Cortex of kidney (tissue), 1 donor: ENCODE measurements at places on chromosomes 6 and 20.

DNA sequence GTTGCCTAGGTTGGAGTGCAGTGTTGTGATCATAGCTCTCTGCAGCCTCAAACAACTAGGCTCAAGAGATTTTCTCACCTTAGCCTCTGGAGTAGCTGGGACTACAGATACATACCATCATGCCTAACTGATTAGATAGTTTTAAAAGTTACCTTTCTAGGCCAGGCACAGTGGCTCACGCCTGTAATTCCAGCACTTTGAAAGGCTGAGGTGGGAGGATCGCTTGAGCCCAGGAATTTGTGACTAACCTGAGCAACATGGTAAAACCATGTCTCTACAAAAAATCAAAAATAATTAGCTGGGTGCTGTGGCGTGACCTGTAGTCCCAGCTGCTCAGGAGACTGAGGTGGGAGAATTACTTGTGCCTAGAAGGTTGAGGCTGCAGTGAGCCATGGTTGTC lies 41.2 kb downstream of the SLC17A5 start:
- DNase-seq = no peak

GRCh38 chr6:4349323-4349722 lies 213.9 kb upstream of the ECI2 start:
- DNase-seq = no peak

DNA sequence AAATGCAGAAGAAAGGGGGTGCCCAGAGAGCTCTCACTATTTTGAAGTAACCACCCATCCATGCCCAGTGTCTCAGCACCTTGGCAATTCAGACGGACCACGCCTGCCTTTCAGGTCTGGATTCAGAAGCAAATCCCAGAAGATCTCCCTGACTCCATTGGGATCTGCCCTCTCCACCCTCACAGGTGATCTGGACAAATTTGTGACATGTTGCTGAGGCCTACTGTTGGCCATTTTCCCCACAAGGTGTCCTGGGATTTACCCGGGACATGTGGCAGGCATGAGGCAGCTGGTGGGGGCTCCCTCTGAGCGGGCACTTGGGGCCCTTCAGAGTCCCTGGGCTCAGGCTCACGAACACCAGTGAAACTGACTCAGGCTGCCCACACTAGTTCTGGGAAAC lies 51.9 kb upstream of the IYD start:
- no peak for DNase-seq

DNA sequence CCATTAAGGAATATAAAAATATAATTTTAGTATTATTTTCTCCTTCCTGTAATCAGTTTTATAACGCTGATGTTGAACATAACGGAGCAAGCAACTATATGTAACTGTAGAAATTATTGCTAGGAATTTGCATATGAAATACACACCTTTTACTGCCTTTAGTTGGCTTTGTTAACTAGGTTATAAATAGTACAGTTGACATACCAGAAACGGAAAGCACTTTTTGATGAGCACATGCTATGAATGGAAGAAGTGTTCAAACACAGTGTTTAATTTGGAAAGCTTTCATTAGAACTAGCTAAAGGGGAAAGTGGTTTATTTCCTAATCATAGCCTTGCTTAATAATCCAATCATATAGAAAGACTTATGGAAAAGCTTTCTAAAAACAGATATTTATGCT lies 25.3 kb upstream of the BEND3 start:
- no peak for DNase-seq

- DNase-seq = no peak
Measured at GRCh38 chr6:113879186-113880096, 22.3 kb downstream of the MARCKS start.

DNA sequence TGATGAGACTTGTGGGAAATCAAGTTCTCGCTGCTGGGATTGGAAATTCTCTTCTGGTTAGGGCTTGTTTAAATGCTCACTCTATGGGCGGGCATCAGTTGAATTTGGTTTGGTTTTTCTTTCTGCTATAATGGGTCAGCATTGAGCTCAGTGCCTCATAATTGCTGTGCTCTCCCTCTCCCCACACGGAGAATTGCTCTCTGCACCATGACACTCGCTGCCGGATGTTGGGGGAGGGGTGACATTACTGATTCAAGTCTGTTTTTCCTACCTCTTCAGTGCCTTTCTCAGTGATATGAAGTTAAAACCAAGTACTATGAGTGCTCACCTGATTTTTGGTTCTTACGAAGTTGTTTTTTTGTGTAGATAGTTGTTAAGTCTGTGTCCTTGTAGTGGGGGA lies 599.6 kb downstream of the EPM2A start:
- DNase-seq = no peak

GRCh38 chr20:8267009-8267408 lies 134.9 kb downstream of the PLCB1 start:
- no peak for DNase-seq

GRCh38 chr6:28808383-28808782 lies 115.4 kb downstream of the TRIM27 start:
- no peak for DNase-seq

GRCh38 chr20:16385462-16385861 lies 187.8 kb downstream of the KIF16B start:
- no peak for DNase-seq

DNA sequence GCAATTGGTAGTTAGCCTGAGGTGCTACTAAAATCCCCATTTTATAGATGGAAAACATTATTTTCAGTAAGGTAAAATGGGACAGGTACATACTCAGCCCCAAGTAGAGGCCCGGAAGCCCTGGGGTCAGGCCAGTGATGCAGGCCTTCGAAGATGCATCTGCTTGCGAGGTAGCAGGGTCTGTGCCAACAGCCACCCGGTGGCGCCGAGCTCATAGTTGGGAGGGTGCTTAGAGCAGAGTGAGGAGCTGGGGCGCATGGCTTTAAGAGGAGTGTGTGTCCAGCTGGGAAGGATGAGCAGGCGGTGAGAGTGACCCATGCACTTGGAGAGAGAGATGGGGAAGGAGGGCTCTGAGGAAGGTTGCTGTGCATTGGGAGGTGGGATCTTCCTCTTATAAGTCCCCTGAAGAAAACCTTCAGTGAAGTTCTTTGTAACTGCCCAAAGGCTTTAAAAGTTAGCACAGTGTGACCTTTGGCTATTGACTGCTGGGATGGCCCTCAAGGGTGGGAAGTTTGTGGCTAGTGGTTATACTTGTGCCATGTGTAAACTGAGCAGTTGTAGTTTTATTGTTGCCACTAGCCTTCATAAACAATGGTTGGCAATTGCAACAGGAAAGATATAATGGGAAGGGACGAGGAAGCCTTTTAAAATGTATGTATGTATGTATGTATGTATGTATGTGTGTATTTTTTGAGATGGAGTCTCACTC lies 71.1 kb downstream of the TOX2 start:
- no peak for DNase-seq

DNA sequence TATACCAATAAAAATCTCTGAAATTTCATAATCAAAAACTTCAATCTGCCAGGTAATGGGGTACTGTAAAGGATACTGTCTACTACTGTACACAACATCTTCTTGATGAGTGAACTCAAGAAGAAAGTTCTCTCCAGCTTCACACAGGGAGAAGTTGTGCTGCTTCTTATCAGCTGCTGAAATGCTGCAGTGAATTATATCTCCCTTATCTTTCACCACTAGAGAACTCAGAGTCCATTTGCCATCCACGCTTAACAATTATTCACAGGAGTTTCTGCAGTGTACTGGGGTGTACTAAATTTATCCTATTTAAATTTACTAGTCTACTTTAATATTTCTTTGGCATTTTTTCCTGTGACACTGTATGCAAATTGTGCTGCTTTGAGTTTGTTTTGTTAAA lies 384.8 kb downstream of the TFAP2B start:
- DNase-seq = no peak

DNA sequence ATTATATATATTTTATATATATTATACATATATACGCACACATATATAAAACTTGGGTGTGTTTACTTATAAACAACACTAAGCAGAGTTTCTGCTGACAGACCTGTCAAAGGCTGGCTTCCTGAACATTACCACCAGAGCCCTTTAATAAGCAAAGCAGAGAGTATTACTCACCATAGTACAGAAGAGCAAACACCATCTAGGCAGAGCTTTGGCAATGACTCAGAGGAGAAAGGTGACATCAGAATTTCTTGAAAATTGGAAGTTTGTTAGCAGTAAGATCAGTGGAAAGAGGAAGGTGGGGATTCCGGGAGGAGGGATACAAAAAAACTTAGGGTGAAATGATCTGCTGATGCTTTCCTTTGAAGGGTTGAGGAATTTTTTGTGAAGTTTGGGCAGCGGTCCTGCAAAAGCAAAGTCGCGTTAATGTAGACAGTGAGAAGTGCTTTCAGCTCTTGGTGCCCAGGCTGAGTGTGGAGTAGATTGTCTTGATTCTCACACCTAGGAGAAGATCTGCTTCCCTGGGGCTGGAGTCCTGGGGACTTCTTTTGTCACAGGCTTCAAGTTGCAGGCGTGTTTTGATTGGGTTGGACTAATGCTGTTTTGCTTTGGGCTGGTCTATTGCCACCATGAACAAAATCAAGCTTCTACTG lies 109.6 kb upstream of the BACH2 start:
- no peak for DNase-seq

GRCh38 chr6:122530440-122531046 lies 58.9 kb upstream of the SERINC1 start:
- no peak for DNase-seq

GRCh38 chr20:41154436-41155176 lies 17.3 kb downstream of the PLCG1 start:
- no peak for DNase-seq

- no peak for DNase-seq
Measured at GRCh38 chr6:1832358-1832757, 222.6 kb downstream of the FOXC1 start.

- DNase-seq = no peak
Measured at GRCh38 chr20:24952376-24953208, 3.5 kb downstream of the CST7 start.

GRCh38 chr6:128303870-128304269 lies 216.5 kb downstream of the PTPRK start:
- no peak for DNase-seq

DNA sequence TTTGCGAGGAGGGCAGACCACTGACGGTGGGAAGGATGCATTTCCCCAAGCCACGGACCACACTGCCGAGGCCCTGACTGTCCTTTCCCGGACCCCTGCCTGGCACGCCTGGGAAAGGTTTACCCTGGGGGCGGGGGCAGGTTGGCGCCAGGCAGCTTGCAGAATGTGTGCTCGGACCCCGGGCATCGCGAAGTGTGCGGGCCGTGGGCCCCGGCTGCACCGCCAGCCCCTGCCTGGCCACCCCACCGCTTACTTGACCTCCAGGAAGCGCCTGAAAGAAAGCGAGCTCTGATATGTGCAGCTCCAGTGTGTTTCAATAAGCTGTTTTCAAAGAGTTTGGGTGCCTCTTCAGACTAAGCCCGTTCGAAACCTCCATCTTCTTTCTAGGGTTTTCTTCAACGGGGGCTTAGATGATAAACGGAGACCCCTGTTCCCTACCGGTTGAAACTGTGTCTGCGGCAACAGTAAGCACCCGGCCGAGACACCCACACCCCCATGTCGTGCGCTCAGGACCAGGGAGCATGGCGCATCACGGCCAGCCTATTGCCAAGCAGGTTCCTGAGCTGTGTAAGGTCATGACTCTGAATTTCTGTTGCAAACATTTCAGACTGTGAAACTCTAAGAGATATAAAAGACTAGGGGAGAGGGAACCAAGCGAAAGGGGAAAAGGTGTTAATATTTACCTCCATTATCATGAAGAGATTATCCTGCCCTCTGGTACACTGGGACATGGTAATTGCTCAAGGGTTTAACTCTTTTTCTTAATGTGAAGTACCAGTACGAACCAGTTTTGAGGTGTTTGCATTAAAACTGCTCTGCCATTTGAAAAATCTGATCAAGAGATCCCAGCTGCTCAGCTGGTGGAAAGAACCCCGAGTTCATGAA lies 231.2 kb upstream of the FOXQ1 start:
- DNase-seq = no peak

- no peak for DNase-seq
Measured at GRCh38 chr6:24950218-24950941, 14.6 kb upstream of the RIPOR2 start.

GRCh38 chr20:37852666-37853065 lies 50.3 kb upstream of the VSTM2L start:
- no peak for DNase-seq

DNA sequence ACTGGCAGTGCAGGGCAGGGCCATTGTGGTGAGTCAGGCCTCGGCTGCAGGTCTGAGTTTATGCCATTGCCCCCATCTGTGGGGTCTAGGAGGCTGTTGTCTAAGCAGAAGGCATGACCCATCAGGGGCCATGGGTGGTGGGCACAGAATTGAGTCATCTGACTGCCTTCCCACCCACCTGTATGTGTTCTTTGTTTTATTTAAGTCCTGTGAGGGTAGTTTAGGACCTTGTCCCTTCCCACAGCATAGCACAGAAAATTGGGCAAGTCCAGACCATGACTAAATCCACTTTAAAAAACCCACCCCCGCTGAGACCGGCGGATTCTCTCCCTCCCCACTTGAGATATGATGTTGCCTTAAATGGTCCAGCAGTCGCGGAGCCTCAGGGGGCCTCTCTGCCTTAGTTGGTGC lies 40.3 kb downstream of the ERMARD start:
- no peak for DNase-seq

DNA sequence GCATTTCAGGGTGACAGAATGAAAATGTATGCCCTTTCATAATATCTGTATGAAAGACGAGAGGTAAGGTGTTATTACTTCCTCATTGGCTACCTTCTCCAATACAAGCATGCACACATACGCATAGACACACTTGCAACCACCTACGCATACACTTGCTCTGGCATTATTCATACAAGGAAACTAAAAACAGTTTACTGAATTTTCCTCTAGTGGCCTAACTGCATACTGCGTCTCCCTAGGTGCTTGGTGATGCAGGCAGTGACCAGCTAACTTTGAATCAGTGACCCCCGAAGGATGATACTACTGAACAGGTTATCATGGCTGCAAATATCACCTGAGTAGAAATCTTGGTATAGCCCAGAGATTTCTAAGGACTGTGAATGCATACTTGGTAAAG lies 593.1 kb downstream of the PKHD1 start:
- no peak for DNase-seq

- no peak for DNase-seq
Measured at GRCh38 chr6:157587127-157587926, 206.3 kb downstream of the ZDHHC14 start.

GRCh38 chr6:46219661-46220060 lies 48.9 kb upstream of the ENPP5 start:
- no peak for DNase-seq

GRCh38 chr6:131811500-131811899 lies 3.7 kb downstream of the ENPP1 start:
- no peak for DNase-seq

- no peak for DNase-seq
Measured at GRCh38 chr6:81739230-81740195, 13.0 kb downstream of the TENT5A start.
